Liver (tissue), 10 donors: ENCODE measurements at places on chromosomes 12 and 14. TPM values are rescaled to one million over a fixed set of nuclear protein-coding genes. Genes with fewer than 3 reads are reported as not detected.

The SCNN1A gene
- total RNA-seq: 0.47 TPM

DNA sequence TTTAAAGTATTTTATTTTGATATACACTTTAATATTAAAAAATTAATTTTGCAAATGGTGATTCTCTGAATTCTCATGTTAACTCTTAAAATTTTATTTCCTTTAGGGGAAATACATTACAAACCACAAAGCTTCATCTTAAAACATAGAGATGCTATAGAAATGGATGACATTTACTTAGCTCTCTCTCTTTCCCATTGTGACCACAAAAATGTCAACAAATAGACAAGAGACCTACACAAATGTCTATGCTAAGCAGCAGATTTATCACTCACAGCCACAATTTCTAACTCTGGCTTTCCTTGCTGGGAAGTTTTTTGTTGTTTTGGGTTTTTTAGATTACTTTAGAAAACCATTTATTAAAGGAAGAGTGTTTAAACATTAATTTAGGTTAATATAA, 19.9 kb upstream of the PHC1 start:
- no peaks in the 10 kb centered on the region for H3K27me3 ChIP-seq
- no peak overlapping the region for H3K4me3 ChIP-seq
- H3K27ac ChIP-seq: no peak overlapping the region

GRCh38 chr12:50120521-50120920, 8.5 kb downstream of the COX14 start:
- no peak overlapping the region for H3K27ac ChIP-seq
- no peak for DNase-seq
- peaks cover 37% of the 10 kb centered on the region for H3K36me3 ChIP-seq

- H3K27ac ChIP-seq: no peak overlapping the region
- peaks cover 14% of the 10 kb centered on the region for H3K4me1 ChIP-seq
- no peak for DNase-seq
- H3K27me3 ChIP-seq: no peaks in the 10 kb centered on the region
- no peak overlapping the region for H3K4me3 ChIP-seq
- peaks cover 4% of the 10 kb centered on the region for H3K36me3 ChIP-seq
Observed at GRCh38 chr12:121288986-121289385, 7.5 kb downstream of the CAMKK2 start.

The NXPH4 gene
- not detected for total RNA-seq

- DNase-seq: no peak
- H3K27me3 ChIP-seq: no peaks in the 10 kb centered on the region
- no peak overlapping the region for H3K4me3 ChIP-seq
- H3K4me1 ChIP-seq: no peaks in the 10 kb centered on the region
Observed at GRCh38 chr14:77343662-77344061, 22.8 kb downstream of the GSTZ1 start.

The MYRFL gene
- total RNA-seq: under 0.01 TPM

The ZNF410 gene
- total RNA-seq: 33.0 TPM

DNA sequence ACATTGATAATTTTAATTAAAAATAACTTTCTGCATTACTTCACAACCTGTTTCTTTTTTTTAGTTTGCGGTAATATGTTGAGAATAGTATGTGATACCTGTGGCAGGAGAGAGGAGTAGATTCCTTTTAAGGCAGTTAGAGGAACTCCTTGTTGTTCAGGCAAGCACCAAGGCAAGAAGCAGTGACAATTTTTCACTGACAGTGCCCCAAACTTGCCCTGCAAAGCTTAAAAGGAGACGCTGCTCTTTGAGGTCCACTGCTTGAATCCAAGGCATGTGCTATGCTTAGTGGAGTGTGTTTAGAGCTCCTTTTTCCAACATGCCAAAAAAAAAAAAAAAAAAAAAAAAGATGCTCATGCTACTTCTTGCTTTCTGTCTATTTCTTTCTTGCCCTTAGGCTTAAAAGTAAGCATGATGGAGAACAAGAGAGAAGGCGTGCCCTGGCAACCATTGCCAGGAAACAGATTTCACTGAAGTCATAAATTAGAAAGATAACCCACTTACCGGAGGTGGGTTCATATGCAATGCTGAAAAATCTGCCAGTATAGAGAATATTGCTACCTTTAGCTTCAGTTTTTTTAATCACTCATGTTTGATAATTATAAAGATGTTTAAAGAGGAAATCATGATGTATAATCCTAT, 58.3 kb upstream of the DYRK2 start:
- no peak overlapping the region for H3K4me3 ChIP-seq
- H3K27ac ChIP-seq: no peak overlapping the region
- no peak for DNase-seq
- no peaks in the 10 kb centered on the region for H3K36me3 ChIP-seq
- peaks cover 4% of the 10 kb centered on the region for H3K4me1 ChIP-seq

DNA sequence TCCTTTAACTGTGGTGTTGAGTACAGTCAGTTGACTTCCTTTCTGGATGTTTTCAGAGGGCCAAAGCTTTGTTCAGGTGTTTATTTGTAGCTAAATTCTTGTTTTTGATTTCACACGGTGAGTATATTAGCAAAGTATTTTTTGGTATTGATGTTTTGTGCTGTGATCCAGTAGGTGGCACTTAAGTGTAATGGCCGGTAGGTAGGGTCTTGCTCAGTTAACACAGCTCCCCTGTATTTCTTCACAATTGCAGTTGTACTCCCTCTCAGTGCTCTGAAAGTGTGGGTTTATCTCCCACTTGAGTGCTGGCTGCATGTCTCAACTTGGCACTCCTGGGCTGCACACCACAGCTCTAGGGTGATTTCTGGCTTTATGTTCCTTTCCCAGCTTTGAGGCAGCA, 339.5 kb downstream of the AEBP2 start:
- no peaks in the 10 kb centered on the region for H3K4me1 ChIP-seq
- H3K27me3 ChIP-seq: no peaks in the 10 kb centered on the region
- DNase-seq: no peak
- H3K27ac ChIP-seq: no peak overlapping the region

GRCh38 chr12:87059231-87059630, 803.0 kb upstream of the MGAT4C start:
- H3K4me3 ChIP-seq: no peak overlapping the region
- H3K4me1 ChIP-seq: no peaks in the 10 kb centered on the region
- H3K27me3 ChIP-seq: no peaks in the 10 kb centered on the region
- DNase-seq: no peak

- no peak for DNase-seq
- H3K4me1 ChIP-seq: no peaks in the 10 kb centered on the region
- H3K36me3 ChIP-seq: peaks cover 18% of the 10 kb centered on the region
- H3K27me3 ChIP-seq: no peaks in the 10 kb centered on the region
- no peak overlapping the region for H3K4me3 ChIP-seq
Observed at GRCh38 chr12:26378711-26379110, 183.3 kb downstream of the SSPN start.

DNA sequence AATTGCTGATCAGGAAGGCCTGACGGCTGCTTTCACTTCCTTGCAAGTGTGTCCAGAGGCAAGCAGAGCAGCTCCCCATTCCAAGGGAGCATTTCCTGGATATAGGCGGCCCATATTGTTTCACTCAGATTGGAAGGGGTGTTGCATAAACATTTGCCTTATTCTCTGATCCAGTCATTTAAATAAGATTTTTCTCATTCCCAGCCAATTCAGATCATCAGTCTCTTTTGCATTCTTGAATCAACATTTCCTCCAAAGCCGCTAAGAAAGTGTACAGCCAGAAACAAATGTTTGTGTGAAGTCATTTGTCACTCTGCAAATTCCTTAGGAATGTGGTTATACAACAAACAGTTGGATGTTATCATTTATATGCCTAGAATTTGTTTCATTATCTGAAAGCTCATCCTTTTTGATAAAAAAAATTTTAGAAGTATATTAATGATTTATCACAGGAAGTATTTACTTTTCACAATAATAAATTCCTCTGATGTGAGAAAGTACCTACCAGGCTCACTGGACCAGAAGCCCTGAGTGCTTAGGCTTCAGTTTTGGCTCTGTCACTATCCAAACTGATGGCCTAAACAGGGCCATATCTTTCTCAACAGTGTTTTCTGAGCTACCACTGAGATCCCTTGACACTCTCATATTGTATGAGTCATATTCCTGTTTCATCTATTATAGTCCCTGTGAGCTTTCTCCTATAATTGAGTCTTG, 379.6 kb downstream of the CCDC91 start:
- H3K27me3 ChIP-seq: no peaks in the 10 kb centered on the region
- no peak overlapping the region for H3K27ac ChIP-seq
- peaks cover 3% of the 10 kb centered on the region for H3K4me1 ChIP-seq

The ZDHHC22 gene
- total RNA-seq: not detected

The LRP1-AS gene
- not detected for total RNA-seq

The MNAT1 gene
- total RNA-seq: 13.8 TPM

The OVCH1 gene
- total RNA-seq: 0.08 TPM

DNA sequence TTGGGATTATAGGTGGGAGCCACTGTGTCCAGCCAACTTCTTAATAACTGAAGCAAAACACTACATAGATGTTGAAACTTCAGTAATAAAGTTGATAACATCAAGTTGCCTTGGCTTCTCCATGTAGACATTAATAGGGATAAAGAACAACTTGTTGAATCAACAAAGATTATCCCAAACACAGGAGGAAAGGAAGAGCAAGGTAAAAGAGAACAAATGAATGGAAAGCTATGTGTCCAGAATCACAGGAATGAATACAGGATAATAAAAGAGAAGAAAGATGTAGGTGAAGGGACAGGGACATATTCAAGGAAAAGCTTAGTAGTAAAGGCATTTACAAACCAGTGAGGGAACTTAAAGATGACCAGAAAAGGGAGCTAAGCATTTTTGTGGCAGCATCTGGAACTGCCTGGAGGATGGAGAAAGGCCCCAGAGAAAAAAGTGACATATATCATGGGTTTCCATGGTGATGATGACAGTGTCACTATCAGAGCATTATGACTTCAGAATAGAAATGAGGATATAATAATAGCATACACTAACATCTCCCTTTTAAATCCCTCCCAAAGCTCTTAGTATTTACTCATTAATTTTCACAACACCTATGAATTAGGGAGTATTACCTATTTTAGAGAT, 24.0 kb upstream of the MDM1 start:
- DNase-seq: no peak
- H3K36me3 ChIP-seq: no peaks in the 10 kb centered on the region
- H3K4me3 ChIP-seq: no peak overlapping the region
- H3K4me1 ChIP-seq: peaks cover 6% of the 10 kb centered on the region

DNA sequence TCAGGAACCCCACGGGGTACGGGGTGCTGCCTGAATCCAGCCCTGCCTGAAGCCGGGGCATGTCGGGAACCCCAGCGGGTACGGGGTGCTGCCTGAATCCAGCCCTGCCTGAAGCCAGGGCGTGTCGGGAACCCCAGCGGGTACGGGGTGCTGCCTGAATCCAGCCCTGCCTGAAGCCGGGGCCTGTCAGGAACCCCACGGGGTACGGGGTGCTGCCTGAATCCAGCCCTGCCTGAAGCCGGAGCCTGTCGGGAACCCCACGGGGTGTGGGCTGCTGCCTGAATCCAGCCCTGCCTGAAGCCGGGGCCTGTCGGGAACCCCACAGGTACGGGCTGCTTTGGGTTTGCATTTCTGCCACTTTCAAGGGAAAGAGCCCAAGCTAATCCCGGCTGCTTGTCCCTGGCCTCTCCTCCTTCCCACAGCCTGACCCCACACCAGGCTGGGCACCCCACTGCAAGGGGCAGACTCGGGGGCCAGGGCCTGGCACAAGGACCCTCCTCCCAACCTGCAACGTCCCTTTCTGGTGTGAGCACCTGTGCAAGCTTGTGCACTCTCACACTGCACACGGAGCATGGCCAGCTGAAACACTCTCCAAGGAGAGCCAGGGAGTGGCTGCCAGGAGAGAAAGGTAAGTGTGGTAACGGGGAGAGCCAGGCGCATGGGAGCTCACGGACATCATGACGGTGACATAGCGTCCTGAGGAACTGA, 5.6 kb upstream of the FBRSL1 start:
- H3K27ac ChIP-seq: no peak overlapping the region
- H3K36me3 ChIP-seq: no peaks in the 10 kb centered on the region
- no peaks in the 10 kb centered on the region for H3K27me3 ChIP-seq
- peaks cover 1% of the 10 kb centered on the region for H3K4me1 ChIP-seq

GRCh38 chr14:100593751-100594624, 6.8 kb upstream of the BEGAIN start:
- H3K27me3 ChIP-seq: no peaks in the 10 kb centered on the region
- no peak overlapping the region for H3K4me3 ChIP-seq
- no peaks in the 10 kb centered on the region for H3K36me3 ChIP-seq
- DNase-seq: no peak

DNA sequence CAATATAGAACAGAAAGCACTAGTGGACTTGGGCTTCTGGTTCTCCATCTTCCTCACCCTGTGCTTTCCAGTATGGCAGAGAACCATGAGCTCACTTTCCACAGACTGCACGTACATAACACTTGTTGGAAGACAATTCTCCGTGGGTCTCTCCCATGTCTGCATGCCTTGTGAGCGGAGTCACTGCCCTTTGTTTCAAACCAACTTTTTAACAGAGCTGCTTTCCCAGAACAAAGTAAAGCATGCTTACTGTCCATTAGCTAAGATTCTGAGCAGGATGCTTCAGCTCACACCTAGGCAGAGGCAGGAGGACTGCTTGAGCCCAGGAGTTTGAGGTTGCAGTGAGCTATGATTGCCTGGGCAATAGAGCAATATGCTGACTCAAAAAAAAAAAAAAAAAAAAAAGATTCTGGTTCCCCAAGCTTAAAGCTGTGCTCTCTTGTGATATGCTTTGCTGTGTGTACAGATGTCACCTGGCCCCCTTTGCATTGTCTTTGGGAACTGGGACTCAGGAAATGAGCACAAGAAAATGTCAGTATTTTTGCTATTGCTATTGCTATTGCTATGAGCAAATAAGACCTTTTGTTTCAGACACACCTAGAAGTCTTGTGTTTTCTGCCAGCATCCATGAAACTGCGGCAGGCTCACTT, 54.6 kb upstream of the PTGR2 start:
- H3K4me3 ChIP-seq: no peak overlapping the region
- H3K4me1 ChIP-seq: peaks cover 10% of the 10 kb centered on the region
- no peak overlapping the region for H3K27ac ChIP-seq
- H3K36me3 ChIP-seq: no peaks in the 10 kb centered on the region
- H3K27me3 ChIP-seq: no peaks in the 10 kb centered on the region

The NTS gene
- 0.08 TPM for total RNA-seq

DNA sequence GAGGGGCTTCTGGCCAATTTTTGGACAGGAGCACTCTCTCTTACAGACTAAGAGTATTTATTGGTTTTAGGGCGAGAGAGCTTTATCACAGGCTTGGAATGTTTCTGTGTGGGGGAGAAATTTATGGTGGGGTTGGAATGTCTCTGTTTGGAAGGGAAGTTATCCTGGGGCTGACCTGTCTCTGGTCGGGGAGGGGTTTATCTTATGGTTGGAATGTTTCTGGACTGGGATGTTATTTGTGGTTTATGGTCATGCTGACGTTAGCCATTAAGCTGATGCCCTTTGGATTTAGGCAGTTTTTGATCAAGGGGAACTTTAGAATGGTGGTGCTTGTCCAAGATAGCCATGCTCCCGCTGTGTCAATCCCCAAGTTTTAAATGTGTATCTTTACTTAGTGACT, 614.8 kb downstream of the DIO2 start:
- no peaks in the 10 kb centered on the region for H3K36me3 ChIP-seq
- no peaks in the 10 kb centered on the region for H3K4me1 ChIP-seq
- DNase-seq: no peak
- no peak overlapping the region for H3K4me3 ChIP-seq
- H3K27me3 ChIP-seq: no peaks in the 10 kb centered on the region
- no peak overlapping the region for H3K27ac ChIP-seq

GRCh38 chr12:126106706-126107105, 1041.5 kb downstream of the AACS start:
- no peak for DNase-seq
- H3K27ac ChIP-seq: no peak overlapping the region
- no peaks in the 10 kb centered on the region for H3K27me3 ChIP-seq
- H3K4me1 ChIP-seq: no peaks in the 10 kb centered on the region

The ABCD2 gene
- total RNA-seq: under 0.01 TPM

- H3K27ac ChIP-seq: no peak overlapping the region
- DNase-seq: no peak
- H3K27me3 ChIP-seq: no peaks in the 10 kb centered on the region
Observed at GRCh38 chr14:90103808-90104207, 42.0 kb downstream of the KCNK13 start.
